ENCODE measurements at places on chromosomes 2 and 18.

- no peak for DNase-seq
These were observed 84.6 kb downstream of the FAM210A start for GRCh38 chr18:13641551-13642439.

- DNase-seq, result no peak
These were observed 67.9 kb upstream of the SLC25A52 start for GRCh38 chr18:31828613-31829012.

GRCh38 chr2:6445156-6445555, 420.6 kb downstream of the CMPK2 start:
- DNase-seq, result no peak

DNA sequence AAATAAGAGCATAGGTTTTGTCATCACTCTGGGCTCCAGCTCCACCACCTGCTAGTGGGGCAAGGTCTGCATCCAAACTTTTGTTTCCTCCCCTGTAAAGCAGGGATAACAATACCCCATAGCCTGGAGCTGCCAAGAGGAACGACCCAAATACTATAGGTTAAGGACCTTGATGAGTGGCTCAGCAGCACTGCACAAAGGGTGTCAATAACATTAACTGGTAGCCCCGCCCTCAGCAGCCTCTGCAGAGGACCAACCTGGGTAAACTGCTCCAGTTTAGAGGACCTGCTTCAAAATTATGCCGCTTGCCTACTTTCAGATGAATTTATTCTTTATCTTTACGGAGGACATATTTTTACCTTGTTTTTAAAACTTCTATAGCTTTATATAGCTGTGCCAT, 65.8 kb upstream of the RIOK3 start:
- no peak for DNase-seq

DNA sequence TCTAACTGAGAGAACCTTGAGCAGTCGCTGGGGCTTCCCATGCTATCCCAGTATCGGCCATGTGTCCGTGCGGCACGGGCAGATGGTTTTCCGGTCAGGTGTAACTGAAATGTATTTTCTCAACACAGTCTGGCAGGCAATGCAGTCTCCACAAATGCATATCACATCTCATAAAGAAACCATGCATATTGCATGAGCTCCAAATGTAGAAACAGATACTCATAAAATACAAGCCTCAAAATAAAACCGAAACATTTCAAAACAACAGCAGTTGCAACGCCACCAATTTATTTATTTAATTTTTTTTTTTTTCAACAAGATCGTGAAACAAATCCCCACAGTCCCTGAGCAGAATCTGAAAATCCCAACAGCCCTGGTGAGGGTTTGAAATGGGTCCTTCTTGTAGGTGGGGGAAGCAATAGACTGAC, 299.4 kb downstream of the LPIN1 start:
- no peak for DNase-seq

GRCh38 chr18:49948975-49949374, 135.6 kb upstream of the ACAA2 start:
- DNase-seq, result no peak

DNA sequence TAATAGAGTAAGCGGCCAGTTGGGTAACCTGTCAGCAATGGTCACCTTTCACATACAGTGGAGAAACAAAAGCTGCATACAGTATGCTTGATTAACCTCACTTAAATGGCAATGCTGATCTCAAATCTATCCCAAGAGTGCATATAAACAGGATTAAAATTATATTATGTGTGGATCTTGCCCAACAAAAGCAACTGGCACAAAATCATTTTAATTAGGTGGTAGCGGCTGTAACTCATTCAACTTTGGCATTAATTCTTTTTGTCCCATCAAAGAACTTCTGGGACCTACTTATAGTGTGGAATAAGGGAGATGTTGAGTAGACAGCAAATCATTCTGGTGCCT, 167.8 kb upstream of the VRK2 start:
- DNase-seq, result no peak

GRCh38 chr2:99651930-99652670, 162.3 kb upstream of the REV1 start:
- no peak for DNase-seq

DNA sequence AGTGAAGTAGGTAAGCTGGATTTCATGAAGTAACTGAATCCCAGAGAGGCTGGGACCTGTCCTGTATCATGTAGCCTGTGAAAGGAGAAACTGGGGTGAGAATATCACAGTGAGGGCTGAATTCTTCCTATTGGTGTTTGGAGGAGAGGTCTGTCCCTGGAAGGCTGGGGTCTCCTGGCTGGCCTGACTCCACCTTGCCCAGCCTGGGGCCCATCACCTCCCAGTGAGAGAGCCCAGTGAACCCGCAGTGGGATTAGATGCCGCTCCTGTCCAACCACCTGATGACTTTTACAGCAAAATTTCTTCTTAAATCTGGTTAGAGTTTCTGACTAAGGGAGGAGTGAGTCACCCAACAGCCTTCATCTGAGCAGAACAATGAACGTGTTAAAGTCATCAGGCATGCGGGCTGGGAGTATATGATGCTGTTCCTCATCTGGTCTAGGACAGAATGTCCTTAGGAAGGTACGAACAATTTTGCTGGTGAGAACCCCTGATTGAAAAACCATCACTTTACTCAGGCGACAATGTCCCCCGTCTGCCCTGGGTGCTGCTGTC, 152.9 kb downstream of the LPIN1 start:
- DNase-seq, result no peak

DNA sequence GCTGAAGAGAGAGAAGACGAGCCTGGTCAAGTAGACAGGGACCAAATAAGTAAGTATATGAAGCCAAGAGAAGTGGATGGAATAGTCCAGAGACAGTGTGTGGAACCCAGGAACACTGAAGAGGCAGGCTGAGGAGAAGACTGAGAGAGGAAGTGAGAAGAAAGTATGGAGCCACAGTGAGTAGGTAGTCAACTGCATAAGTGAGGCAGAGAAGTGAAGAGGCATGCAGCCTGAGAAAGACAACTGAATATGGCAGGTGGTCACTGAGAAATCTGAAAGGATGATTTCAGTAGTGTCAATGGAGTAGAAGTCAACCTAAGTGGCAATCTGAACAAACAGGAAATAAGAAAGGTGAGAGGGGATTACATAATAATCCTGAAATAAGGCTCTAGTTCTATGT, 55.4 kb downstream of the CWC22 start:
- DNase-seq, result no peak

GRCh38 chr18:36578871-36579710, 249.7 kb downstream of the TPGS2 start:
- DNase-seq, result no peak

- no peak for DNase-seq
These were observed 24.8 kb upstream of the GALNT14 start for GRCh38 chr2:31163011-31163539.
